RKO (cell line): ENCODE measurements at places on chromosomes 16 and 17.

- DNase-seq = no peak
Measured at GRCh38 chr17:33125552-33125950, 133.9 kb downstream of the SPACA3 start.

DNA sequence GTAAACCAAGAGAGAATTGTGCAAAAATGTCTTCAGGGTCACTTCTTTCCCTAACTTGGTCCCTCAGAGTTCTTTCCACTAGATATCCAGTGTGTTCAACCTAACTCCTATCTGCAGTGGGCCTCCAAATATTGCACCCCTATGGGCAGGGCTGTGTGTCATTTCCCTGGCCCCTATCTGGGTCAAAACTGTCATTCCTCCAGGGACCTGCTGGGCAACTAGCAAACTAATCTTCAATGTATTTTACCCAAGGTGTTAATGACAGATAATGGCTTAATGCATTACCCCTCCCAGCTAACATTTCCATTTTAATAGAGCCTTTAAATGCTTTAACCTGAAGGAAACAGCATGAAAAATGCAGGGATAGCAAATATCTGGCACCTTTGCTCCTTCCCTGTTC lies 25.8 kb upstream of the SKAP1 start:
- no peak for DNase-seq

- no peak for DNase-seq
Measured at GRCh38 chr17:58538811-58539409, 24.5 kb upstream of the MTMR4 start.

- no peak for DNase-seq
Measured at GRCh38 chr17:44911133-44912001, 3.9 kb downstream of the GFAP start.

GRCh38 chr17:81223762-81224130 lies 981 bp upstream of the CEP131 start:
- no peak for DNase-seq

- peak; percentile 88 for DNase-seq
Measured at GRCh38 chr17:75270218-75270965, 639 bp downstream of the MIF4GD start.

- no peak for DNase-seq
Measured at GRCh38 chr16:72300892-72301291, 128.9 kb upstream of the PMFBP1 start.

- DNase-seq = no peak
Measured at GRCh38 chr17:67095803-67096202, 51.4 kb downstream of the CACNG1 start.

DNA sequence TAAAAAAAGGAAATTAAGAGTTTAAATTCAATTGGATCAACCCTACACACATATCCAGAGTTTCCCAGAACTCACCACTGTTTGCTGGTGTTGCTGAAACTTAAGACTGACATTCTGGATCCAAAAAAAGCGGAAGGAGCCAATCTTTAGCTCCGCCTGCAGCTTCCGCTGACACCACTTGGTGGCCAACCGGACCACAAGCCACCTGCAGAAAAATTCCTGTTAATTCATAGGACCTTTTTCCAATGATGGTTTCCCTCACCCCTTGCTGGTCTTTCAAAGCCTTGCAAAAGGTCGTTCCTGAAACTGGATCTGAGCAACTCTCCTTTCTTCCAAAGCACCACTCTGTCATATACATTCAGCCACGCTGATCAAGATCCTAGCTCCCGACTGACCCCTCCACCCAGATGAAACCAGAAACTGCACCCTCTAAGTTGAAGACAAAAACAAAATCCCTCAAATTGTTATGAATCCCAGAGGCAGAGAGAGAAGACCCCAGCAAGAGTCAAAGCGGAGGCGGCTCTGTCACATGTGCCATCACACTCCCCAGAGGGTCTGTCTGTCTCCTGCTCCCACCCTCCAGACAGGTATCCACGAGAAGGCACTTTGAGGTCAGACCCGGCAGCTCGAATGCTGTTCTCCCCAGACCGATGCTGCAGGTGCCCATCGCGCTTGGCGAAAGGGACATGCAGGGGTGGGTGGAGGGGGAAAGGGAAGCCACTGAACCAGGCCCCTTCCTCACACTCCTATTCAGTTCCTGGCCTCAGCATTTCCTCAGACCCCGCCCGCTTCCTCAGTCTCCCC lies 773 bp downstream of the BLTP2 start:
- DNase-seq = peak; percentile 83

GRCh38 chr16:68085259-68086071 lies at the start of gene NFATC3:
TSS of gene NFATC3 (plus strand) at chr16:68085370. CDS start at chr16:68085682, 312 bp downstream.
- DNase-seq = peak; percentile 98

DNA sequence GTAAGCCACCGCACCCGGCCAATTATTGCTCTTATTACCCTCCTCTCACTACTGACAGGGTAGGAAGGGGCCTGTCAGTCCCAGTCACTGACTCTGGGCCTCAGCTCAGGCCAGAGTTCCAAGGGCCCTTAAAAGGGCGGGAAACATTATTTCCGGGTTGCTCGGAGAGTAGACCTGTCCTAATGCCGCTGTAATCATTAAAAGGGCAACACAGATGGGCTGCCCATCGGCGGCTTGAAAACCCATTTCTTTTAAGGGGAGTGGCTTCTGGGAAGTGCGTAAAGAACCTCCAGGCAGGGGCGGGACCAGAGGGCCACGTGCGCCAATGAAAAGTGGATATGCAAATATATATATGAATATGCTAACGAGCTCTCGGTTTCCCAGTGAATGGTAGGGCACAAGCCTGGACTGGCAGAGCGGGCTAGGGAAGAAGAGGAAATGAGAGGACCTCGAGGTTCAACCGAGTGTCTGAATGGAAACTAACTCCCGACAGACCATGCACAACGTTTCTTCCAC lies 26.6 kb downstream of the PIPOX start:
- no peak for DNase-seq

GRCh38 chr16:27789595-27790241 lies 239.8 kb downstream of the KATNIP start:
- no peak for DNase-seq
